Ecto neural progenitor cell (in vitro differentiated cells): ENCODE measurements at places on chromosomes 3 and 15.

- no peak for DNase-seq
Measured at GRCh38 chr3:142046320-142047020, 102.9 kb downstream of the TFDP2 start.

DNA sequence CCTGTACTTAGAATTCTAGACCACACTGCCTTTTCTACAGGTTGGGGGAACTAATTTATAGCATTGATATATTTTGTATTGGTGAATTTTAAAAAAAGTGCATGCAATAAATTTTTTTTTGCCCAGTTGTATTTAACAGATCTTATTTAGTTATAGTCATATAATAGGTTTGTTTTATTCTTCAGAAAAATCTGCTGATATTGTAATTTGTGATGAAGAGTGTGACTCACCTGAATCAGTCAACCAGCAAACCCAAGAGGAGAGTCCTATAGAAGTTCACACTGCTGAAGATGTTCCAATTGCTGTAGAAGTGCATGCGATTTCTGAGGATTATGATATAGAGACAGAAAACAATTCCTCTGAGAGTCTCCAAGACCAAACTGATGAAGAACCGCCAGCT lies 10.3 kb downstream of the ZNF639 start:
- no peak for DNase-seq

DNA sequence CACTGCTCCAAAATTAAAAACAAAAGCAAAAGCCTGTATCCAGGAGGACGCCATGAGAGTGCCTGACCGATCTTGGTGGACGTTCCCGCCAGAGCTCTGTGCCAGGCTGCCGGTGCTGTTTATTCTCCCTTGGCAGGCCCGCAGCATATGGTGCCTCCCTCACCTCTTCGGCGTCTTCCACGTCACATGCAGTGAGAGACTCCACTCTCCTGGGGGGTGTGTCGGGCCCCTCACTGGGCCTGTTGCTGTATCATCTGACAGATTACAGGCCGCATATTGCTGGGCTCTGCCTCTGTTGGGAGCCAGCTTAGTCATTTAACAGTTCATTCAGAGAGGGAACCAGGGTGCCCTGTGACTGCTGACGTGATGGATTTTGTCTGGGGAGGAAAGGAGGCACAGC lies 86.4 kb upstream of the ARRDC4 start:
- no peak for DNase-seq

- DNase-seq = no peak
Measured at GRCh38 chr3:1190569-1190968, 97.7 kb downstream of the CNTN6 start.

GRCh38 chr15:52028431-52029093 lies 9.5 kb downstream of the MAPK6 start:
- no peak for DNase-seq

- no peak for DNase-seq
Measured at GRCh38 chr3:12990781-12991480, 82.3 kb downstream of the IQSEC1 start.

- DNase-seq = no peak
Measured at GRCh38 chr15:29455055-29455454, 185.4 kb upstream of the NSMCE3 start.

- DNase-seq = no peak
Measured at GRCh38 chr3:129665024-129665768, 58.7 kb upstream of the PLXND1 start.

DNA sequence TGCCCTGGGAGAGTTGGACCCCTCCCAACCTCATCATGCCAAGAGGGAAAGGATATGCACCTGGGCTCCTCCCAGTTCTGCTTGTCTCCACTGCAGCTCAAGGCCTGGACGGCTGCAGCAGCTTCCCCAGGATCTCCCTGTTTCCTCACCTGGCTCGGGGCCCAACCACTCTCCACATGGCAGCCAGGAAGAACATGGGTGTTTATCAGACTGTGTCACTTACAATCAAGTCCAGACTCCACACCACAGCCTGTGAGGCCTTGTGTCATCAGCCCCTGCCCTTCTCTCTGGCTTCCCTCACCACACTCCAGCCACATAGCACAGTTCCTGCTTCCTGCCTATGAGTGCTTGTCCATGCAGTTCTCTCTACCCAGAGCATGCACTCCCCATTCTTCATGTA lies 534.4 kb downstream of the EPHB1 start:
- no peak for DNase-seq

DNA sequence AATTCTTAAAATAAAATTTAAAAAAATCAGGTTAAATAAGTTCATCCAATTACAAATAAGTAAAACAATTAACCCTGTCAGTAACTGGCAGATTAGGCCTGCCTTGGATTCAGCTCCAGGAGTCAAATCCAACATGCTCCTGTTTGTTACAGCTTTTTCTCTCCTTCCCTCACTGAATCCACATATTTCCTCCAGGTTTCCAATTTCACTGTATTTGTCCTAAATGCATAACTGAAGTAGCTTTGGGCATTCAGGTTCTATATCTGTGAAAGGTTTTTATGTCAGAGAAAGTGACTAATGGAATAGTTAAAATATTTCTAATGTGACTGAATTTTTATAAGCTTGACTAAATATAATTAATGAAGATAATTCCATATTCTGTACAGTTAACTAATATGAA lies 79.7 kb downstream of the IFT80 start:
- DNase-seq = no peak

DNA sequence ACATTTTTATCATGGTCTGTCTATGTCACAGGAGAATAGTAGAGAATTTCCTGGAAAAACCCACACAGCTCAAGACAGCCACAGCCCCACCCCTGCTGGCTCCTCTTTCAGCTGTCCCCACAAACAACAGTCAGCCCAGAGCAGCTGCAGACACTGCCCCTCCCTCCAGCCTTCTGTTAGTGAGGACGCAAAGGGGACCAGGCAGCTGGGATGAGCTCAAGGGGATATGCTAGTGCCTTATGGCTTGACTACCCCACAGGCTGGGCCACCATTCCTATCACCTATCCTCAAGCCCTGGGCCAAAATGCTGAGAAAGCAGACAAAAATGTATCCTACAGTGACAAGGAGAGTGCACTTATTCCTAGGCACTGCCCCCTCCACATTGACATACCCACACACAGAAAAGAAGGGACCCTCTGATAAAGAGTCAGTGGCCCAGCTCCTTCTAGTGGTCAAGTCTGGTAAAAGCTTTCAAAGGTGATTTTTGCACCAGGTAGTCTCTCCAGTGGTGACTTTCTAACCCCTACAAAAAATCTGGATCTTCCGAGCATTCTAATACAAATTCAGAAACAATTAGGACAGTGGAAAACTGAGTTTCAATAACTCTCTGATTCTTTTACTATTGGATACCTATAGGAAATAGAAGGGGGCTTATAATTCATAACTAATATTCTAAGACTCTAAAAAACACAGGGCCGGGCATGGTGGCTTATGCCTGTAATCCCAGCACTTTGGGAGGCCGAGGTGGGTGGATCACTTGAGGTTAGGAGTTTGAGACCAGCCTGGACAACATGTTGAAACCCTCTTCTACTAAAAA lies 3.0 kb upstream of the MAP1A start:
- DNase-seq = no peak
